ENCODE measurements at places on chromosomes 13 and 19. TPM values are rescaled to one million over a fixed set of nuclear protein-coding genes. Genes with fewer than 3 reads are reported as not detected.

DNA sequence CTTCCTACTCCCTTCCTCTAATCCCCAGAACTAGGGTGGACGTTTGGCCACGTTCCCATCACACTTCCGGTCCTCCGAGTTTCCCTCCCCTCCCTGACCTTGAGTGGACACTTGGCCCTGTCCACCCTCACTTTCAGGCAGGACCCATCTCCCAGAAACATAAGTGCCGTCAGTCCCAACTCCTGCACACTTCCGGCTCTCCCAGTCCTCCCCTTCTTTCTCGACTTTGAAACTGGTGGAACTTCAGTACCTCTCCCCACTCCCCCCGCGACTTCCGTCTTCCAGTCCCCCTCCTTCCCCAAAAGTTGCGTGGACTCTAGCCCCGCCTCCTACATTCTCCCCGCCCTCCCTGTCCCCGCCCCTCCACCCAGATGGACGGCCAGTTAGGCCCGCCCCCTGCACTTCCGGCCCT, 278 bp upstream of the ZNF274 start:
- no peaks in the 10 kb centered on the region for H3K27me3 ChIP-seq
- H3K36me3 ChIP-seq = peaks cover 27% of the 10 kb centered on the region
- DNase-seq = peak; percentile 78
- peaks cover 27% of the 10 kb centered on the region for H3K4me1 ChIP-seq
- H3K4me3 ChIP-seq = peak overlapping the region; percentile 99

The MTMR6 gene
- total RNA-seq = 33.3 TPM

The SLC25A41 gene
- total RNA-seq = 0.30 TPM

DNA sequence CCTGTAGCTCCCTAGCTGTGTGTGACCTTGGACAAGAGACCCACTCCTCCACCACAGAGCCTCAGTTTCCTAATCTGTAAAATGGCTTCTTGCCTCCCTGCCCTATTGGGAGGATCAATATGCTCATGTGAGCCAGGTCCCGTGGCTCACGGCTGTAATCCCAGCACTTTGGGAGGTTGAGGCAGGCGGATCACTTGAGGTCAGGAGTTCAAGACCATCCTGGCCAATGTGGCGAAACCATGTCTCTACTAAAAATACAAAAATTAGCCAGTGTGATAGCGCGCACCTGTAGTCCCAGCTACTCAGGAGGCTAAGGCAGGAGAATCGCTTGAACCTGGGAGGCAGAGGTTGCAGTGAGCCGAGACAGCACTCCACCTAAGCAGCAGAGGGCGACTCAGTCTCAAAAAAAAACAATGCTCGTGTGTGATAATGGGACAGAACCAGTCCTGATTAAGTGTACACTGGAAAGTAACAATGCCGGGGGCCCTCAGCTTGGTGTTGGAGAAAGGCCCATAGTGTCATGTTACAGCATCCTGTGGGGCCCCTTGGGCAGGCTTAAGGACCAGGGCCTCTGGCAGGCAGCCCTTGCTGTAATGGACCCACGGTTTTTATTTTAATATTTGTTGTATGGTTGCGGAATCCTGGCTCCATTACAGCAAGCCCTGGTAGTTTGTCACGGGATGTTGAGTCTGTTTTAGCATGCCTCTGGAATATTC, 6.8 kb downstream of the RPS11 start:
- H3K4me3 ChIP-seq = no peak overlapping the region
- peaks cover 56% of the 10 kb centered on the region for H3K4me1 ChIP-seq
- H3K36me3 ChIP-seq = peaks cover 24% of the 10 kb centered on the region
- H3K27me3 ChIP-seq = no peaks in the 10 kb centered on the region
- H3K27ac ChIP-seq = peak overlapping the region; percentile 9

DNA sequence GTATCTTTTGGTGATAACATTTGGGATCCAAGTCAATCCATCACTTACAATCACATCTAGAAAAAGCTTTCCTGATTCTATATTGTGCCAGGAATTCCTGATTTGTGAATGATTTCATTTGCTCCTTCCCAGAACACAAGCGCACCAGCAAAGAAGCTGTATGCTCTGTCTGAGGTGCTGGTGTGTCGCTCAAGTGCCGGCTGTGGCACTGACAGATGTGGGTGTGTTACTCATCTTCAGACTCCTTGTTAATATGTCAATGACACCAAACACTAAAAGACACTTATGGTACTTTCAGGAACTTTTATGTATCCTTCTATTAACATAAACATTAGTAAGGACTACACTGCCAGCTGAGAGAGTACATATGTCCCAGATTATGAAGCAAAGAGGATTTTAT, 429.1 kb downstream of the ITGBL1 start:
- H3K27me3 ChIP-seq = no peaks in the 10 kb centered on the region
- H3K4me1 ChIP-seq = no peaks in the 10 kb centered on the region
- H3K27ac ChIP-seq = no peak overlapping the region

DNA sequence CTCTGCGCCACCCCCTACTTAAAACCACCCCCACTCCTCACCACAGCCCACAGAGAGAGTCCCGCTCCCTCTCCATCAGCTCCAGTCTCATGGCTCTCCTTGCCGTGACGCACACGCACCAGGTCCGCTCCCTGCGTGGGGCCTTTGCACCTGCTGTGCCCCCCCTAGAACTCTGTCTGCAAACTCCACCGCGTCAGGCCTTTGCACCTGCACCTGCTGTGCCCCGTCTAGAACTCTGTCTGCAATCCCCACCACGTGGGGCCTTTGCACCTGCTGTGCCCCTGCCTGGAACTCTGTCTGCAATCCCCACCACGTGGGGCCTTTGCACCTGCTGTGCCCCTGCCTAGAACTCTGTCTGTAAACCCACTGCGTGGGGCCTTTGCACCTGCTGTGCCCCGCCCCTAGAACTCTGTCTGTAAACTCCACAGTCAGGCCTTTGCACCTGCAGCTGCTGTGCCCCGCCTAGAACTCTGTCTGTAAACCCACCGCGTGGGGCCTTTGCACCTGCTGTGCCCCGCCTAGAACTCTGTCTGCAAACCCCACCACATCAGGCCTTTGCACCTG, 4.2 kb downstream of the SHC2 start:
- H3K36me3 ChIP-seq = no peaks in the 10 kb centered on the region
- peaks cover 14% of the 10 kb centered on the region for H3K27me3 ChIP-seq
- no peak overlapping the region for H3K4me3 ChIP-seq
- DNase-seq = no peak
- peaks cover 13% of the 10 kb centered on the region for H3K4me1 ChIP-seq

DNA sequence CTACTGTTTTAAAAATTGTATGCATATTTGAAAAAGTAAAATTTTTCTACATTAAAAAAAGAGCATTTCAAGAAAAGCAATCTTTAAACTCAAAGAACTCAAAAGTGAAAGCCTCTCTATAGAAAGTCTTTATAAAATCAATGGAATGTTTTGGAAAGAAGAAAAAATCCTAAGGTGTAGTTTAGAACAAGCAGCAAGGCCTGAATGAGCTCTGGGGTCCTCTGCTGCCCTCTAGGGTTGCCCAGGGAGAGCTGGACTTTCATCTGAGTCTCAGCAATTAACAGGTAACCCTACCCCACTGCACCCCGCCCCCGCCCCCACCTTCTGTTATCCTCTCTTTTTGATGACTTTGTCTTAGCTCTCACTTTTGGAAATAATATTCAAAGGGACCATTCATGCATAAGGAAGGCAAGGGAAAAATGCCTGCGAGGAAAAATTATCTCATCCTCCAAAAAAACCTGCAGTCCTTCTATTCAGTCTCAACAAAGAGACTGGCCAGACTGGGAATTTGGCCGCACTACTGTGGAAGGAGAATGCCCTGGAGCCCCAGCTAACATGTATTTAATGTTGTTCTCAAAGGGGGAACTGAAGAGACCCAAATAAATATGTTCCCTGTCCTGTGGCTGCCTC, 24.1 kb downstream of the SLC25A30 start:
- H3K27me3 ChIP-seq = no peaks in the 10 kb centered on the region
- peaks cover 32% of the 10 kb centered on the region for H3K4me1 ChIP-seq
- H3K27ac ChIP-seq = no peak overlapping the region
- peaks cover 33% of the 10 kb centered on the region for H3K36me3 ChIP-seq

DNA sequence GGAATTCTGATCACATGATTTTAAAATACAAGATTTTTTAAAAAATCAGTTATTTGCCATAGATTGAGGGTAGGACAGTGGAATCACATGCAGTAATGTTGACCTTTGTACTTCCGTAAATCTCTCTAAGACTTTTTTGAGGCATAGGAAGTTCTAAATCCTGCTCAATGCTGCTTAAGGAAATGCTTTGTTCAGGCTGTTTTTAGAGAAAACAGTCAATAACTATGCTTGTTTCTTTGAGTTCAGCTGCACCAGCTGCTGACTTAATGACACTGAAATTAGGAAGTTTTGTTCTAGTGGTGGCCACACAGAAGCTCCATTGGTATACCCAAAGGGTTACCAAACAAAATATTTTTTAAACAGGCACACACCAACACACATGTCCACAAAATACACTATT, 60.9 kb downstream of the KLF12 start:
- H3K4me1 ChIP-seq = peaks cover 40% of the 10 kb centered on the region
- no peak overlapping the region for H3K27ac ChIP-seq
- H3K27me3 ChIP-seq = no peaks in the 10 kb centered on the region
- peaks cover 8% of the 10 kb centered on the region for H3K36me3 ChIP-seq

The SMIM44 gene
- not detected for total RNA-seq

The TICAM1 gene
- 15.0 TPM for total RNA-seq

The CYP4F2 gene
- not detected for total RNA-seq

DNA sequence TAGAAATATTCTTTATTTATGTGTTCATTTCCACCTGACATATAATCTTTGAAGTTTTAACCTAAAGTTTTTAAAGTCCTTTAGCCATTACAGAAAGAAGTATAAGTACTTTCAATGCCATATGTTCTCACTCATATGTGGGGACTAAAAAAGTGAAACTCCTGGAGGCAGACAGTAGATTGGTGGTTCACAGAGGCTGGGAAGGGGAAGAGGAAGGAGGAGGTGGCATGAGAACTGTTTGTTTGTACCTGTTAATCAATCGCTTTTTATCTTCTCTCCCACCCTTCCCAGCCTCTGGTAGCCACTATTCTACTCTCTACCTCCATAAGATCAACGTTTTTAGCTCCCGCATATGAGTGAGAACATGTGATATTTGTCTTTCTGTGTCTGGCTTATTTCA, 131.1 kb downstream of the MYO16 start:
- H3K4me1 ChIP-seq = no peaks in the 10 kb centered on the region
- no peak for DNase-seq
- H3K27ac ChIP-seq = no peak overlapping the region
- no peak overlapping the region for H3K4me3 ChIP-seq
- no peaks in the 10 kb centered on the region for H3K27me3 ChIP-seq

DNA sequence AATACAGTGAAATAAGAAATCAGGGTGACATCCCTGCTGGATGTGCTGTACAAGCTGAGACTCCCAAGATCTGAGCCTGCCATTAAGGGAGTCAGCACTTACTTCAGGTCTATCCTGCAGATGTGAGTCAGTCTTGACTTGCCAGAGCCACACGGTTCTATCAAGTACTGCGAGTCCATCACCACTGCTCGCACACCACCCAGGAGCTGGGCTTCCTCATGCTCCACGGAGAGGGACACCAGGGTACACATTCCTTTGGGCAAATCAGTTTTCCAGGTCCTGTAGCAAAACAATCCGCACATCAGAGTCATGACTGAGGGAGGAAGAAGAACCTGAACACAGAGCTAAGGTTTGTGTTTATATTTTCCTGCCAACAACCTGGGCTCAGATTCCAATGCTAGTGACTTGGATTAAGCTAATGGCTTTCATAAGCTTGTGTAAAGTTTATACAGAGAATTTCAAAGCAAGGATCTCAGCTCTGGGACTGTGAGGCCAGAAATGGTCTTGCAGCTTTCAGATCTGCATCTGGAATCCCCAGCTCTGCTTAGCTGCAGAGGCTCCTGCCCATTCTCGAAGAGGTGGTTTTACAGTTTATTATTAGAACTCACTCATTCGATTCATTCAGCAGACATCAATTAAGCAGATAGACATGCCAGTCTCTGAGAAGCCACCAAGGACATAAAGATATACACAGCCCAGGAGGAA, 90.6 kb downstream of the KL start:
- no peak overlapping the region for H3K27ac ChIP-seq
- no peaks in the 10 kb centered on the region for H3K27me3 ChIP-seq
- no peaks in the 10 kb centered on the region for H3K4me1 ChIP-seq
- H3K4me3 ChIP-seq = no peak overlapping the region

DNA sequence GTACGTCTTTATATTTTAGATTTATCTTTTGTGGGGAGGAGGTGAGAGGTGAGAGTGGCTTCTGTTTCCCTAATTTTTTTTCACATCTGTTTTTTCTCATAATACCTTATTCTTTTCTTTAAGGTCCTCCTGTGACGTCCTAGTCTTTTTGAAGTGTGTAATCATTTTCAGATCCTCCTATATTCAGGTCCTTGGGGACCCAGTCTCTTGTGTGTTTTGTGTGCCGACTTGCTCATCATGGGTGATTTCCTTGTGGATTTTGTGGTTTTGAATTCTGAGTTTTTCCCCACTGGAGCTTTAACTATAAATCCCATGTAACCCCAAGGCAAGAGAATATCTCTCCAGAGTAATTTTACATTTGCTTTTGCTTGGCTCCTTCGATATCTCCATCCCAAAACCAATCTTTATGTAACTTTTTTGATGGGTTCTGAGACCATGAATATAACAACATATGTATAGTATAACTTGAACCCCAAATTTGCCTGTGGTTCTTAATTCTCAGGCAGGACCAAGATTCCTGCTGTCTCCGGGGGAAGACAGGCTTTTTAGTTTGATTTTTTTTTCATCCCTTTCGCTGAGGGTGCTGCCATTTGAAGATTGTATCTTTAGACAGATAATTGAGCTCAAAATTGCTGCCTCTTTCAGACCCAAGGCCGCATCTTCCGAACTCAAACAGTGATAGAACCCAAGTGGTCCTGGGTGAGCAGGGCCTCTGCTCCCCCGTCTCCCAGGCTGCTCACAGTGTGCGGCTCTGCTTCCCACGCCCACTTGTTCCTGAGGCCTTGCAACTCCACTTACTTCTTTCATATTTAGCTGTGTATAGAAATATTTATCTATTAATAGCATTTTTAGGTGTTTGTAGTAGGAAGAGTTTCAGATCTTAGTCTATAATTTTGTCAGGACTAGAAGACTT, 59.1 kb upstream of the GPR183 start:
- no peak for DNase-seq
- H3K4me1 ChIP-seq = peaks cover 54% of the 10 kb centered on the region
- H3K27ac ChIP-seq = peak overlapping the region; percentile 65
- H3K27me3 ChIP-seq = no peaks in the 10 kb centered on the region

GRCh38 chr13:28499609-28500008, 4.7 kb upstream of the FLT1 start:
- peaks cover 11% of the 10 kb centered on the region for H3K27me3 ChIP-seq
- no peaks in the 10 kb centered on the region for H3K36me3 ChIP-seq
- no peak overlapping the region for H3K27ac ChIP-seq
- no peak overlapping the region for H3K4me3 ChIP-seq

GRCh38 chr19:45809643-45810159, 5.4 kb downstream of the RSPH6A start:
- peaks cover 4% of the 10 kb centered on the region for H3K4me1 ChIP-seq
- H3K4me3 ChIP-seq = no peak overlapping the region
- H3K27me3 ChIP-seq = peaks cover 7% of the 10 kb centered on the region
- no peak overlapping the region for H3K27ac ChIP-seq
- no peak for DNase-seq
- H3K36me3 ChIP-seq = no peaks in the 10 kb centered on the region

DNA sequence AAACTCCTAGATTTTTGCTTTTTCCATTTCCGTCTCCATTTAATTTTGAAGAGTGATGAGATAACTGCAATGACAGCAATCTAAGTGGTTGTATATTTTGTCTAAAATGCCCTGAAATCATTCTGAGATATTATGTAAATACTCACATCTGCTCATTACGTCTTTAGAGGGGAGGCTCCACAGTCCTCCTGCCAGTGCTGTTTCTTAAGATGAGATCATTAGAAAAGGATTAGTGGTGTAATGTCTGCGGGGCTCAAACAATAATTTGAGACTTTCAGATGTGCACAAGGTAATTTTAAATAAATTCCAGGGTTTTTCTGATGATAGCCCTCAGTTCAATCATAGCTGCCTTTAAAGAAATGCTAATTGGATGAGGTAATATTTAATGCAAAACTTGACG, 437.9 kb downstream of the FOXO1 start:
- peaks cover 5% of the 10 kb centered on the region for H3K4me1 ChIP-seq
- DNase-seq = no peak
- H3K27ac ChIP-seq = no peak overlapping the region
- no peak overlapping the region for H3K4me3 ChIP-seq
- no peaks in the 10 kb centered on the region for H3K27me3 ChIP-seq
